COR-L47 (cell line): ENCODE measurements at places on chromosomes 6 and 20.

- no peak for DNase-seq
Observed at GRCh38 chr6:85449388-85449817, 480 bp upstream of the NT5E start.

GRCh38 chr20:17226410-17227218 lies at the start of gene PCSK2:
PCSK2 (plus strand) TSS chr20:17227040; CDS start chr20:17227306, 266 bp downstream.
- DNase-seq: peak; percentile 94

- DNase-seq: no peak
Observed at GRCh38 chr6:152355166-152355565, 282.0 kb downstream of the SYNE1 start.

DNA sequence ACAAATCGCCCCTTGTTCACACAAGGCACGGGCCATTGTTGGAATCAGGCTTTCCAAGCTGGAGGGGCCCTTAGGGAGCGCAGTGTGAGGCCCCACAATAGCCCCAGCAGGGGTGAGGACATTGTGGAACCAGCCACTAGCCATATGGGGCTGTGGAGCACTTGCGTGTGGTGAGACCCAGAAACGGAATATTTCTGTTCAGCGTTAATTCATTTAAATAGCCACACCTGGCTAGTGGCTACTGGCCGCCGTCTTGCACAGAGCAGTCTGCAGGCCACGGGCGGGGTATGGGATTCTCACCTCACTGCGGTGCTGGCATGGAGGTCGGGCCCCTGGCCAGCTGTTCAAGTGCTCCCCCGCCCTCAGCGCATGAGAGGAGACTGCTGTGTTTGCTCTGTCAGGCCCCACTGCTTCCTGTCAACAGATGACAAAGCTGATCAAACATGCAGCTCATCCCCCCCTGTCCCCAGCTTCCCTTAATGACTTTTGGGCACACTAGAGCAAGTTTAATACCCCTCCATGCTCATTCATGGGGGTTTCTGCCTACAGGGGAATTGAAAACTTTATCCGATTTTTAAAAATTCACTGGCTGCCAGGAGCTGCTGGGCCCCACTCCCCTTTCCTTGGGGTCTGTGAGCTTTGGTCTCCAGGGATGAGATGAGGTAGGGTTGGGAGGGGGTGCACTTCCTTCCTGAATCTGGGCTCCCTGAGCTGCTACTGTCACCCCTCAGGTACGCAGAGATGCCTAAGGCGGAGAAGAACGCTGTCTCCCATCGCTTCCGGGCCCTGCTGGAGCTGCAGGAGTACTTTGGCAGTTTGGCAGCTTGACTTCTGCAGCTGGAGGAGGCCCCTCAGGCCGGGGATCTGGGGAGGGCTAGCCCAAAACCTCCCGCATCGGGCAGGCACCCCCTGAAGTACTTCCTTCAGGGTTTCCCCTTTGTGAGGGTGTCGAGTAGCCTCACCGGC lies 13.6 kb downstream of the ITPA start:
- peak; percentile 94 for DNase-seq

GRCh38 chr20:1331101-1331500 lies 2.2 kb upstream of the SDCBP2 start:
- DNase-seq: no peak

DNA sequence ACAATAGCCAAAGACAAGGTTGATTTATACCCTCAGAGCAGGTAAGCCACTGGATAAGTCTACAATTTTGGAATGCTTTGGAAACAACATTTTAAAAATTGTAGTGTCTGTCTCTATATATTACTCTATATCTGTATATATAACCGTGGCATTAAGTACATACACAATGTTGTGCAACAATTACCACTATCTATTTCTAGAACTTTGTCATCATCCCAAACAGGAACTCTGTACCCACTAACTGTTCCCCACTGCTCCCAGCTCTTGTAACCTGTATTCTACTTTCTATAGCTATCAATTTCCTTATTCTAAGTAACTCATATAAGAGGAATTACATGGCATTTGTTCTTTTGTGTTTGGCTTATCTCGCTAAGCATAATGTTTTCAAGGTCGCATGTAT lies 78.2 kb upstream of the ASCC3 start:
- DNase-seq: no peak

DNA sequence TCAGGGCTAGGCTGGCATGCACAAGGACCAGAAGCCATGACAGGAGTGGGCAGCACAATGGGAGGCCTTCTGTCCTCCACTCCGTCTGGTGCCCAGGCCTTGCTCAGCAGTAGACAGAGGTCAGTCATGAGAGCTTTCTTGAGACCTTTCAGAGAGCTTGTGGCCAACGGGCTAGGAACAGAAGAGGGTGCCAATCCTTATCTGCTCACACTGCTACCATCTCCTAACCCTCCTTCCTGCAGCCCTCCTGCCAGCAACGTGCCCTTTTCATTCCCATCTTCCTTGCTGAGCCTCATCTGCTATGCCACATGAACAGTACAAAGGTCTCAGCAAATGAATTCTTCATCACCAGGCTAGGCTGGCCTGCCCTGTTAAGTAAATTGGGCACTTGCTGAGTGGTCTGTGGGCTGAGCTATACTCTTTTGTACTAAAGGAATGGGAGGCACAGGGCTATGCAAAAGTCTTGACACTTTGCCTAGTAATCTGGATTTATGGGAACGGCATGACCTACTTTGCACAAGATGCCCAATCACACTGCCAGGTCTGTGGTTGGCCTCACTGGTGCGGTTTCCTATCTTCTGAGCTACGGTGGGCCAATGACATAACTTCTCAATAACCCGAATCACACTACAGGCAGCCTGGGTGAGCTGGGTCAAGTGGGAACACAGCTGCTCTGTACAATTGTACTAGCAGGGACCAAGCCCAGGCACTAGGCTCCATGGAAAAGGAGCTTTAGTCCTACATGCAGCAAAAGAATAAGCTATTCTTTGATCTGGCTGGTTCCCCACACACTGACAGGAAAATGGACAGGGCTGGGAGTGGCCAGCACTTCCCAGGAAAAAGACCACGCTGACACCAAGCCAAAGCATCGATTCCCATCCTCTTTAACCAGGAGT lies 47.8 kb downstream of the ELOVL5 start:
- no peak for DNase-seq

- DNase-seq: no peak
Observed at GRCh38 chr6:168514216-168514615, 73.2 kb downstream of the SMOC2 start.

- DNase-seq: no peak
Observed at GRCh38 chr6:136069119-136069518, 181.0 kb downstream of the MTFR2 start.

- peak; percentile 67 for DNase-seq
Observed at GRCh38 chr20:64142590-64142989, 21.7 kb upstream of the MYT1 start.

DNA sequence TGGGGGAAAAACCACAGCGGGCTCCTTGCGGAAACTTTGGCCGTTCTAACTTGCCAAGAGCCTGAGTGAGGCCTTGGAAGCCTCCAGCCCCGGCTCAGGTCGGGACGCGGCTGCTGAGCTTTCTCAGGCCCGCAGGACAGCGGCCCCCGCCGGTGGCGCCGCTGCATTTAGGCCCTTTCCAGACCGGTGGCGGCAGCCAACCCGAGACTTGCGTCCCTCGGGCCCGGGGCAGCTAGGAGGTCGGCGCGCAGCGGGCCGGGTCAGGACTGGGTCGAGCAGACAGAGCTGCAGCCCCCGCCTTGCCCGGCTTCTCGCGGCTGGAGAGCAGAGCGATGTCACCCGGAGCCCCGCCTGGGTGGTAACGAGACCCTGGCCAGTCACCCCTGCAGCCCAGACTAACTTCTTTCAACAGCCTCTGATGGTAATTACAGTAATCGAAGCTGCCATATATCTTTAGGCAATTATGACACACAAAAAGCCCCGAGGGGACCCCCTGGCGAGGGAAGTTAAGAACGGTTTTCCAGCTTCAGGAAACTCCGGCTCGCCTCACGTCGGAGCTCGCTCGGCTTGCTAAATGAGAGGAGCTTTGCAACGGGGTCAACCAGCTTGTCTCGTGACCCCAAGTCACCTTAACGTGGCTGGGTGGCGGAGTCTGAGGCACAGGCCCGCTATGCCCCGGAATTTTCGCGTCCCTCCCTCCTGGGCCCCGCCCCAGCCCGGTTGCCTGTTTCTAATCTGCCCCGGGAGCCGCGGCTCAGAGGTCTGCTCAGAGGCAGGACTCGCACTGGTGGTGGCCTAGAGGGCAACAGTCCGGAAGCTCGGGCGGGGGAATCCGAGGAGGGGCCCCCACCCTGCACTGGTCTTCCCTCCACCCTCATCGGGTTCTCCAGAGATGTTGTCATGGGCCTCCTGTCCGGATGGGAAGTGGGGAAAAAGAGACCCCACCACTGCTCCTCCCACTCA lies 3.0 kb downstream of the NR2E1 start:
- DNase-seq: no peak
